CD4-positive, alpha-beta T cell treated with Interleukin-17A for 4 hours (primary cell): ENCODE measurements at places on chromosomes 3 and 15.
A peak's percentile ranks its signal among the peaks of the same experiment; 100 is the strongest.

DNA sequence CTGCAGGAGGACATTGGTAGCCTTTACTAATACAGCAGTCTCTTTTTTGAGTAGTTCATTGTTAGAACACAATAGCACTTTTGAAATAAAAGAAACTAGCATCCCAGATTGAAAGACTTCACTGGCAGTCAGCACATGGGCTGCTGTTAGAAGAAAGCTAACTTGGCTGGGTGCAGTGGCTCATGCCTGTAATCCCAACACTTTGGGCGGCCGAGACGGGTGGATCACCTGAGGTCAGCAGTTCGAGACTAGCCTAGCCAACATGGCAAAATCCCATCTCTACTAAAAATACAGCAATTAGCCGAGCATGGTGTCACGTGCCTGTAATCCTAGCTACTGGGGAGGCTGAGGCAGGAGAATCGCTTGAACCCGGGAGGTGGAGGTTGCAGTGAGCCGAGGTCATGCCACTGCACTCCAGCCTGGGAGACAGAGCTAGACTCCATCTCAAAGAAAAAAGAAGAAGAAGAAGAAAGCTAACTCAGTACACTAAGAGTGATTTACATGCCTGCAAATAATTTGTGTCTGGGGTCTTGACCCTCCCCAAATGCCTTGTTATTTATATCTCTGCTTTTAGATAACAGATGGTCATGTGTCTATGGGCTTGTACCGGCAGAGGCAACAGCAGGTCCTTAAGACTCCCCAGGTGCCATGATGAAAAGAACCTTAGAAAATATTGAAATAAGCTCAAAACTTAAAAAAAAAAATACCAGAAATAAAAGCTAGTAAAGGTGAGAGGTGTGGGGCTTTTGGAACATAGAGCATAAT lies 9.7 kb downstream of the TPM1 start:
- no peak for DNase-seq

GRCh38 chr3:172892158-172892557 lies 141.6 kb downstream of the ECT2 start:
- no peak for DNase-seq

GRCh38 chr15:101618851-101619614 lies 33.1 kb downstream of the TM2D3 start:
- DNase-seq = no peak

- no peak for DNase-seq
Measured at GRCh38 chr3:192207651-192208050, 519.7 kb downstream of the FGF12 start.

DNA sequence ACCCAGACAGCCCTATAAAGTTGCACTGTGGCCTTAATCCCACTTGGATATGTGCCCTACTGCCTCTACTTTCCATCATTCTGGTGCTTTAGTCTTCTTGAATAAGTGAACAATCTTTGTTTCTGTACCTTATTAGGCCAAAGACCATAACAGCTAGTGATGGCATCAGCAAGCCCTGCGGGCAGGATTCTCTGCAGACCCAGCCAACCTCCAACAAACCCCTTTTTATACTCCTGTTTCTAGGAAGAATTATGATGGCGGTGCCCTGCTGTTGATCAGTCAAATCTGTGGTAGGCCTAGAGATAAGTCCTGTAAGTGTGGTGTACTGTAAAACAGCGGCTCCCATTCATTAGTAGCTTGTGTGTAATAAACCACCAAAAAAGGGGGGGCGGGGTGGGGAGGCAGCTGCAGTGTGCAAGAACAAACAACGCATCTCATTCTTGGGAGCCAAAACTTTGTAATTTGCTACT lies 40.5 kb downstream of the SOX2 start:
- no peak for DNase-seq

DNA sequence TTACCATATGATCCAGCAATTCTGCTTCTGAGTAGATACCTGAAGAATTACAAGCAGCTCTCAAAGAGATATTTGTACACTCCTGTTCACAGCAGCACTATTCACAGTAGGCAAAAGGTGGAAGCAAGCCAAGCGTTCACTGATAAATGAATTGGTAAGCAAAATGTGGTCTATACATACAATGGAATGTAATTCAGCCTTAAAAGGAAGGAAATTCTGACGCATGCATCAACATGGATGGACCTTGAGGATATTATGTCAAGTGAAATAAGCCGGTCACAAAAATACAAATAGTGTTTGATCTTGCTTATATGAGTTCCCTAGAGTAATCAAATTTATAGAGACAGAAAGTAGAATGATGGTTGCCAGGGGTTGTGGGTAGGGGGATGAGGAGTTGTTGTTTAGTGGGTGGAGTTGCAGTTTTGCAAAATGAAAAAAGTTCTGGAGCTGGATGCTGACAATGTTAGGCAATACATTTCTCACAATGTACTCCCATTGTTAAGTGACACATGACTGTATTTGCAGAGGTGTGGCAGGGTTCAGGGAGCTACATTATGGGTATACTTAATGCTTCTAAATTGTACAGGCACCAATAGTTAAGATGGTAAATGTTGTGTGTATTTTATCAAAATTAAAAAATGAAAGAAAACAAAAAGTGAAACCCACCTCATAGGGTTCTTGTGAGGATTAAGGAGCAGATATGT lies 26.7 kb downstream of the SLC6A1 start:
- no peak for DNase-seq

DNA sequence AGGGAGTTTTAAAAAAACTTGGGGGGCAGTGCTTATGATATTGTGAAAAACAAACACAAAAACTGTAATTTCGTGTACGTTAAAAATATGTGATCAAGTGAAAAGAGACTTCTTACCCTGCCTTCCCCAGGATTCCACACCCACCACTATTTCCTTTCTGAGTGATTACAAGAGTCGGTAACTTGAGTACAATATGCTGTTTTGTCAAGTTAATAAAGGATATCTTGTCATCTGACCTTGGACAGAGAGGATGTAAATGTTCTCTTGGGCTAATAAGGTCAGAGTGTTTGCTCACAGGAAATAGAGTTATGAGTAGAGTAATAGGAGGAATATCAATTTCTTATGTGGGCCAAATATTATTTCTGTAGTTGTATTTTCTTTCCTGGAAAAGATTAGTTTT lies 68.1 kb downstream of the NOX5 start:
- no peak for DNase-seq

DNA sequence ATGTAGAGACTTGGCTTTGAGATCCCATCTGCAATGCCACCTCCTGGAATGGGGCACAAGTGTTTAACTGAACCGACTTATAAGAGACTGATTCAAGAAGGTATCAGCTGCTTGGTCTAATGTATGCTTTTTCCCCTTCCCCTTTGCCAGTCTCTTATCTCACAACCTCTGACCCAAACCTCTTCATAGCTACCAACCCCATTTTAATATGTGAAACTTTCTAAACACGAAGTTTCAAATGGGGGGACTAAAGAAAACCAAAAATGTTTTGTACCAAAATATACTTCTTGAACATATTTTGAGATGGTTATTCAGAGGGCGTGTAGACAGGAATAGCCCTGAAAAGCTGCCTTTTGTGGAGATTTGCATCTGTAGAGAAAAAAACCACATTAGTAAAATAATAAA lies 73.1 kb downstream of the OXSM start:
- no peak for DNase-seq

DNA sequence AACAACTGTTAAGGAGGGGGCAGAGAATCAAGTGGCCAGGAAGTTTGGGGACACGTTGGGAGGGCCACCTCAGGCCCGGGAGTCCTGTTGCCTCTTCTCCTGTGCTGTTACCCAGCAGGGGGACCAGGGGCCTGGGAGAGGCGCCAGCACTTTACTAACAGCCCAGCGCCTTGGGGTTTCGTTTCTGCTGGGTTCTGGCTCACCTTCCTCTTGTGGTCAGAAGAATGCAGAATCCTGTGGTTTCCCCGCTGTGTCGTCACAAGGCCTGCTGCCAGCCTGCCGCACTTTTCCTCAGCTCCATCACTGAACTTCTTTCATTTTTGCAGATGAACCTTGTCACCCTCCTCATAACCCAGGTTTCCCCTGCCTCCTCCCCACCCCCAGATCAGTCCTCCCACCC lies 67.7 kb downstream of the SLC30A4 start:
- DNase-seq = peak; percentile 80

GRCh38 chr3:137105277-137105977 lies 147.6 kb downstream of the IL20RB start:
- DNase-seq = peak; percentile 6

DNA sequence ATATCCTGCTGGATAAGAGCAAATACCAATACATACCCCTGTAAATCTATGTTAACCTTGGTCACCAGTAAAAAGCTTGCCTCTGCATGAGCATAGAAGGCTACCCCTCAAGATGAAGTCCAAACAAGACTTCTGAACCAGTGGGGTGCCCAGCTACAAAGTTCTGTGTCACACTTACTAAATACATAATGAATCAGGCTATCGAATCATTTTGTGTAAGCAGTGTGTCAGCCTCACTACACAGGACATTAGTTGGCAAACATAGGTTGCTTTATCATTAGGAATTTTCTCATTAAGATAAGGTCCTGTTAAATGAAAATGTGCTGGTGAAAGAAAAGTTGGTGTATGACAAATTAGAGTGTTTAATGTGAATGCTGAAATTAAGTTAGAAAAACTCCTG lies 452.0 kb downstream of the MFSD1 start:
- DNase-seq = no peak

- DNase-seq = no peak
Measured at GRCh38 chr3:136891934-136892855, 30.2 kb downstream of the NCK1 start.

- DNase-seq = no peak
Measured at GRCh38 chr3:2929574-2929973, 180.6 kb downstream of the IL5RA start.

DNA sequence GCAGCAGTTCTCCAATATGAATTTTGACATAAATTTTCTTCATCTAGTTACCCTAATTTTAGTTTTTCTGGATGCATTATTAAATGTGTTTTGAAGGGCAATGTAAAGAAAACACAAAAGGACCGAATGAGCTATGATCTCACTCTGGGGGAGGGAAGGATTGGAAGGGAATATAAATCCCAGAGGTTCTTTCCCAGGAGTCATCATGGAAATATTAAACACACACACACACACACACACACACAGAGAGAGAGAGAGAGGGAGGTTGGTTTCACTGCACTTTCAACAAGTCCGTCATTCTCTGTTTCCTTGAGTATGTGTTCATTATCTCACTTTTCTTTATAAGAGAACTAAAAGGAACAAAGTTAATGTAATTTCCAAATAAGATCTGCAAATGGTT lies 70.7 kb upstream of the DCBLD2 start:
- no peak for DNase-seq

- DNase-seq = peak; percentile 67
Measured at GRCh38 chr3:72657666-72658065, 190.6 kb downstream of the SHQ1 start.

DNA sequence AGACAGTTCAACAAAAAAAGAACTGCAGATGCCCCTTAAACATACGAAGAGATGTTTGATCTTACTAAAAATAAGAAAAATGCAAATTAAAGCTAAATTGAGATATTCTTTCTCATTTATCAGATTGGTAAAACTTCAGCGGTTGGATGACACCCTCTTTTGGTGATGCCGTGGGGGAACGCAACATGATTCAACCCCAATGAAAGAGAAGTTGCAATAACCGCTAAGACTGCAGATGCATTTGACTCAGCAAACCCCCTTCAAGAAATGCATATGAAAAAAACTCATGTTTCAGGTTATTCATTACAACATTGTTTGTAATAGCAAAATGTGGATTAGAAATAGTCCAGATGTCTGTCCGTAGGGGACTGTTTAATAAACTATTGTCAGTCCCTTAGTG lies 3.6 kb downstream of the KLHL6 start:
- DNase-seq = peak; percentile 48

DNA sequence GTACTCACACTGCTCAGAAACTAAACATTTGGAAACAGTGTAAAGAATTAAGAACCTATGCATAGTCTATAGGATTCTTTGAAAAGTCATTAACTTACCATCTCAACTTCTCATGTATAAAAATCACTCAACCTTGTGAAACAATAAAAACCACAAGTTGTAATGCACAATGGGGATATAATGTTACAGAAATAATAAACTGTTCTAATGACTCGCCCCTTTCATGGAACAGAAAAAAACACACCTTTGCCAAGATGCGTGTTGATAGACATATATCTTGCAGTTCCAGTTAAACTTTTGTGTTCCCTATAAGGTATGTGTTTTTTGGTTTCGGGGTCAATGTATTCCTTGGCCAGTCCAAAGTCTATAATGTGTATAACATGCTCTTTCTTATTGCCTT lies 50.8 kb upstream of the PPIB start:
- no peak for DNase-seq

DNA sequence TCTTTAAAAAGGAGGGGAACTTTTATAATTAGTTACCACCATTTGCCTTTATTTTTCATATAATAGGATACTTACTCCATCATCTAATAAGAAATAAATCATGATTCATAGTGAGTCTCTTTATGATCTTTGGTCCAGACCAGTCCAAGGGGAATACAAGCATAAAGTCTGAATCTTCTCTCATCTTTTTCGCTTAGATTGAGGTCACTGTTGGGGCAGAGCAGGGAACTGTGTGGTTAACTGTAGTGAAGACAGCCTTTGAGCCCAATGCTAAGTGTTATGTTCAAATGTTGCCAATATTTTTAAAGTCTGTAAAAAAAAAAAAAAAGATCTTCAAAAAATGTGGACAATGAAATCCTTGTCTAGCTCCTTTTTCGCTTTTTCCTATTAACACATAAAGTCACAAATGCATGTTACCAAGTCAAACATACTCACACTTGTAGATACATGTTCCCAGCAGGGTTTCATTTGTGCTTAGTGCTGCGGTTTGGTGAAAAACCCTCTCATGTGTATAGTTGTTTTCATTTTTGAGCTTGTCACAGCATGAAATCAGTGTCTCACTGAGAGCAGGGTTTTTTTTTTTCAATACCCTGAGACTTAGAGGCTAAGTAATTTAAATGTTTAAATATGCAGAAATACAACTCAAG lies 72.1 kb downstream of the EPHA3 start:
- DNase-seq = no peak

DNA sequence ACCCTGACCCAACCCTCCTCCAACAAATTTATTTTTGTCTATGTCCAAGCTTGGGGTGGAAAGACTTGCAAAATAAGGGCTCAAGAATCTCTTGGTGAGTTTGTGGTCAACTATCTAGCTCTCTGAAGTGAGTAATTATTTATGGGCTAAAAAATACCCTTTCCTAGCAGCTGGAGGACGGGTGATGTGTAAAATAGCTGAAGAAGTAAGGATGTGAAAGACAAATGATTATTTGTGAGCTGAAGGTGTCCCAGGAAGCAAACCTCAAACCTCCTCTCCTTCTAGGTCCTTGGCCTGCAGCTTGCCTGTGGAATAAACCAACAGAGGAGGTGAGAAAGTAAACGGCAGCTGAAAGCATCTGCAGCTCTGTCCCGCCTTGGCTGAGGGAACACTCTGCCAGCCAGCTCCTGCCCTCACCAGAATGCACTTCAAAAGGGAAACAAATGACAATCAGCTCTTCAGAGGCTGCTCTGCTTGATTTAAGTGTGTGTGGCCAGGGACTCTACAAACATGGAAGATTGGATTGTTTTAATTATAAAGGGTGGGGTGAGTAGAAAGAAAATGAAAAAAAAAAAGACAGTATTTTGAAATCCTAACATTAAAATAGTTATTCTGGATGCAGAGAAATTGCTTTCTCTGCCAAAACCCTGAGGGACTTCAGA lies 60.3 kb downstream of the TM4SF4 start:
- no peak for DNase-seq

- no peak for DNase-seq
Measured at GRCh38 chr3:155560594-155560993, 184.3 kb downstream of the PLCH1 start.
